Stimulated activated CD8-positive, alpha-beta memory T cell treated with anti-CD3 and anti-CD28 coated beads, Interleukin-15, amount 100 ng/mL, for 1 hour (primary cell): ENCODE measurements at places on chromosomes 3 and 15.

GRCh38 chr3:64578797-64579196, 109.0 kb downstream of the ADAMTS9 start:
- no peak for DNase-seq

DNA sequence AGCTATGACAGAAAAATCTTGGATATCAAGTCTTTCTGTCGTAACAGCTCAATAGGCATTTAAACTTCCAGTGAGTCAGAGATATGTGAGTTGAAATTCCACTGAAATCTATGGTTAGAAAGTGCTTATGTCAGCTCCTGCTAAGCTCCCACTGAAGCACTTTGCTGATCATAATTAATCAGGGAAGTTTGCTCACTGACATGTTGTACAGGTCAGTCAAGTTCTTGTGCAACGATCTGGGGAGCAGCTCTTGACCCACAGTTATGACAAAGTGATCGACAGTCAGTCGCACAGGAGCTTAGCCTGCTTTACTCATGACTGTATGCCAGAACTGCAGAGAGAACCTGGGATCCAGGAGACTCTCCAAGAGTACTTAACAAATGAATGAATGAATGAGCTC, 453.5 kb downstream of the SOX2 start:
- no peak for DNase-seq

- DNase-seq: no peak
Observed at GRCh38 chr3:54197509-54197908, 75.2 kb downstream of the CACNA2D3 start.

DNA sequence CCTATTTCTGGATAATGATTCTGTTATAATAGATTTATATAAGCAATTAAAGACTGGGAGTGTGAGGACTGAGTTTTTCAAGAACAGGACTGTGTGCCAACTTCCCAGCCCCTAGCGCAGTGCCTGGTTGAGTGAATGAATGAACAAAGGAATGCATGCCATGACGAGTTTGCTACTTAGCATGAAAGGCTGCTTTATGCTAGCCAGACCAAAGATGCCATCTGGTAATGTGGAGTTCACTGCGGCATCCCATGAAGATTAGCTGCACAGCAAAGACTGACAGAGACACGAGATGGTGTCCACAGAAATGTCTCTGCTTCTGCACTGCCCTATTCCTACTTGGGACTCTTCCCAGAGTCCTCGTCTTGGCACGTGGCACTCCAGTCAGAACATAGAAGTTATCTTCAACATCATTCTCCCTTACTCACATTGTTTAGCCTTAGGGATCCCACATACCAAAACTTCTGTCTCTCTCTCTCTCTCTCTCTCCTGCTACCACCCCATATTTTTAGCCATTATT, 283.9 kb upstream of the CTNNB1 start:
- no peak for DNase-seq

GRCh38 chr15:92881211-92881754, 18.8 kb upstream of the CHD2 start:
- DNase-seq: no peak

DNA sequence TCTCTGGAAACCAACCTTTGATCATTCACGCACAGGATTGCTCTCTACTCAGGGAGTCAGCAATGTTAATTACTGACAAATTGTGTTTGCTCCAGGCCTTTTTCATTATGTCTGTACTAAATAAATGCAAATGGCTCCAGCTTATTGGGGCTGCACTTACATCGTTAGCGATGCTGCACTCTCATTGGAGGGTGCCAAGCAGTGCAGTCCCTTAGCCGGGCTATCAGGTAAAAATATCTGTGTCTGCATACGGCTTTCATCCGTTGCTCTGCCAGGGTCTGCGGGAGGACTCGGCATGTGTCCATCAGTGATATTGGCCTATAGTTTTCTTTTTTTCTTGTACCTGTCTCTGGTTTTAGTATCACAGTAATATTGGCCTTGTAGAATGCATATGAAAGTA, 471.5 kb upstream of the CADM2 start:
- no peak for DNase-seq

DNA sequence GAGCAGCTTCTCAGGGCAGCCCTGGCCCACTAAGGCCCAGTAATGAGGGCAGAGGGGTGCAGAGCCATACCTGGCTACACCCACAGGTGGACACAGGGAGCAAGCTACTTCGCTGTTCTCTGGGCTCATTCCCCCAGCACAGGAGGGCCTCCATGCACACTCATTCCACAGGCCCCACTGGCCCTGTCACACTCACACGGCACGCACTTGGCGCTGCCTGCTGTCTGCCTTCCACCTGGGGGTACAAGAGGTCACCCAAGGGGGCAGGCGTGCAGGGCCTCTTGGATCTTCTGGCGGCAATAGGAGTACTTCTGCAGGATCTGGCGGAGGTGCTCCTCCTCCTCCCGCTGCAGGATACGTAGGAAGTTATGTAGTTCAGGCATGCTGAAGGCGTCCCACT, 2.3 kb upstream of the TUSC2 start:
- DNase-seq: no peak

DNA sequence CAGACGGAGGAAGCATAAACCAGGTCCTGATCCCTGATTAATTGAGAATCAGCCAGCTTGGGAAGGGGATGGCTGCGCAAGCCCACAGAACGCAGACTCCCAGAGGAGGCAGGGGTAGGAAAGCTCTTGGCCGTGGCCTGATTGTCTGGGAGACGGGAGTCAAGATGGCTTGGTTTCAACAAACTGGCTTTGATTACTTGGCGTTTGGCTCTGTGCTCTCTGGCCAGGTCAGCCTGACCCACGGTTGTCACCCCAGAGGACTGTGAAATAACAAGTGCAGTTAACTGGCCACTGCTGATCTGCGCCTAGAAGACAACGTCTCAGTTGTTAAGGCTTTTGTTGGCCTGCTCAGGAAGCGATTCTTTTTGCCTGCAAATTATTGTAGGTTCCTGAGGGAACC, 387.0 kb upstream of the PROK2 start:
- DNase-seq: no peak

DNA sequence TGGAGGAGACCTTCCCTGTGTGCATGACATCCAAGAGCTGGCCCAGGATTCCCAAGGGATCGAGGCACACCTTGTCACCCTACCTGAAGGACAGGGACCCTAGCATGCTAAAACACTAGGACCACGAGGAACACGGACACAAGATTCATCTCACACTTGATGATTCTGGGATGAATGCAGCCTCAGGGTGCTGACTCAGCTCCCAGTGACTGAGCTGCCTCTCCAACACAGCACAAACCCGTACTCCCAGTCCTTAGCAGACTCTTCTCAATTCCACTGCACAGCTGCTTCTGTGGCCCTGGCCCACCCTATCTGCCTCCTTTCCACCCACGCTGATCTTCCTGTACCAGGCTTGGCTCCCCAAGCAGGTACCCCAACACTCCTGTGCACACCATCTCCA, 9.1 kb upstream of the OXTR start:
- DNase-seq: no peak

DNA sequence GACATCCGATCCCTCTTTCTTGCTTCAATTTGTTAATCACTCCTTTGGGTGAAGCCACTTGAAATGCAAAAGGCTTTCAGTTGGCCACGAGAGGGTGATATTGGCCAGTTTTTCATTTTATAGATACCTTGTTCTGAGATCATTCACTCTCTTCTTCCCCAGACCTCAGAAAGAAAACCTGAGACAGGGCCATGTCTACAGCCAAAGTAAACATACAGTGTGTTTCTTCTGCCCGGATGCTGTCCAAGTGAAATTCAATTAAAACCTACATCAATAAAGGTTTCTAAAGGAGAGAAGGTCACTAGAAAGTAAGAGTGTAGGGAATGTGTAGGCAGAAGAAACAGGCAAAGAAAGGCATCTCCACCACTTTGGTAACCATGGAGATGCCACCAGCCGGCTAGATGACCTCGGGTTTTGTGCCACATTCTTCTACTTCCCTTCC, 39.5 kb upstream of the FMN1 start:
- no peak for DNase-seq
